ENCODE measurements at places on chromosomes 13 and 19.

- DNase-seq: peak; percentile 71
Observed at GRCh38 chr19:2034729-2035589, 16.1 kb downstream of the MKNK2 start.

DNA sequence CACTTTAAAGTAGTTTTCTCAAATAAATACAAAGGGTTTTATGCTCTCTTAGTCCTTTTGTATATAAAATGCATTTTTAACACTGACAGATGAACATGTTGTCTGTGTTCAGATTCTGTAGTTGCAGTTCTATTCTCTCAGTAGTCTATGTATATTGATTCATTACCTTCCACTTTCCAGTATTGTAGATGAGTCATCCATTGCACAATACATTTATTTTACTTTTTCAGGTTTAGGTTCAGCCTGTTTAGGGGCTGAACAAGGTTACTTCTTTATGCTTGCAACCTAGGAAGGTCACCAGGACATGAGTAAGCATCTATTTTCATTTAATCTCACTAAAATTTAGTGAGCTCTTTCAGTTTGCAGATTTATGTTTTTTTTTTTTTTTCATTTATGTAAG, 173.6 kb downstream of the NALCN start:
- no peak for DNase-seq

DNA sequence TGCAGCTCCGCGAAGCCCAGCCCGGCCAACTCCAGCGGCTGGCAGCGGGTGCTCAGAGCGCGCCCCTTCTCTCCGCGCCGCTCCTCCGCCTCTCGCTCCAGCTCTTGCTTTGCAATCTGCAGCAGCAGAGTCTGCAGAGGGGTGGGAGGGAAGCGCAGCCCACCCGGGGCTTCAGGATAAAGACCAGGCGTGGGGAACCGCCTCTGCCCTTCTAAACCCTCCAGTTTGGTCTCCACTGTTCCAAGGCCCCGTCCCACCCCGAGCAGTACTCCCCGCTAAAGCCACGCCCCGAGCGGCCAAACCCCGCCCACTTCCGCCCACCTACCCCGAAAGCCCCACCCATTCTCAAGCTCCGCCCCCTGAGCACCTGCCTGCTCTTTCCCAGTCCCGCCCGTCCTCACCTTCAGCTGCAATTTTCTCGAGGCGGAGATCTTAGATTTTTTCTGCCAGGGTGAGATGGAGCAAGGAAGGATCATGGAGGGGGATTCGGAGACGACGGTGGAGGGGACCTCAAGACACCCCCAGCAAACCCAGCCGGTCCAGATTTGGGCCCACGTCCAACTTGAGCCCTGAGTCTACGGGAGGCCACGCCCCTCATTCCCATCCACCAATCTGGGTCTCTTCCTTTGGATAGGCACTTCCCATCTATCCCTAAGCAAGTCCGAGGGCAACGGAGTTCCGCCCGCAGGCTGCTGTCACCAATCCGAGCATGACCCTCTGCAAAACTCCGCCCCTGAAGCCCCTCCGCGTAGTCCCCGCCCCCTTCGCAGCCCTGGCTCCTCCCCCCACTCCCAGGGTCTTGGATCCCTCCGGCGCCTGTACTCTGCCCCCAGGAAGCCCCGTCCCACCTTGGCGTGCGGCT, 1.1 kb downstream of the TNNI3 start:
- no peak for DNase-seq

DNA sequence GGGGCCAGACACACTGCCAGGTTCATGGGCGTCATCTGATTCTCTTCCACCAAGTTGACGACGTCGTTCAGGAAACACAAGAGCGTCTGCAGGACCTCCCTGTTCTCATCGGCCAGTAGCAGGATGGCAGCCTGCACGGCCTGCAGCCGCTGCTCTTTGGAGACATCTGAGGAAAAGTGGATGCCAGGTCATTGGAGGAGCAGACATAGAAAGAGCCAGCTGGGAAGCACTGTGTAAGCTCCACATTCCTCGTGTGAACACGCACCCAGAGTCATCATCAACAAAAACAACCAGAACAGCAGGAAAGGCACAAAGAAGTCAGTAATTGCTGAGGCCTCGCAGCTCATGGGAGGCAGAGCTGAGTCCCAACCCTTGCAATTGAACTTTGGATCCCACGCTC, 96.5 kb downstream of the KL start:
- no peak for DNase-seq
